Stimulated activated CD8-positive, alpha-beta memory T cell treated with anti-CD3 and anti-CD28 coated beads, Interleukin-2, amount 100 ng/mL, for 1 hour (primary cell): ENCODE measurements at places on chromosomes 12 and 14.

GRCh38 chr12:69570000-69570516 is 15.2 kb upstream of the CCT2 start:
- DNase-seq, result no peak

GRCh38 chr12:75720812-75721641 is 209.6 kb upstream of the KRR1 start:
- DNase-seq, result no peak

DNA sequence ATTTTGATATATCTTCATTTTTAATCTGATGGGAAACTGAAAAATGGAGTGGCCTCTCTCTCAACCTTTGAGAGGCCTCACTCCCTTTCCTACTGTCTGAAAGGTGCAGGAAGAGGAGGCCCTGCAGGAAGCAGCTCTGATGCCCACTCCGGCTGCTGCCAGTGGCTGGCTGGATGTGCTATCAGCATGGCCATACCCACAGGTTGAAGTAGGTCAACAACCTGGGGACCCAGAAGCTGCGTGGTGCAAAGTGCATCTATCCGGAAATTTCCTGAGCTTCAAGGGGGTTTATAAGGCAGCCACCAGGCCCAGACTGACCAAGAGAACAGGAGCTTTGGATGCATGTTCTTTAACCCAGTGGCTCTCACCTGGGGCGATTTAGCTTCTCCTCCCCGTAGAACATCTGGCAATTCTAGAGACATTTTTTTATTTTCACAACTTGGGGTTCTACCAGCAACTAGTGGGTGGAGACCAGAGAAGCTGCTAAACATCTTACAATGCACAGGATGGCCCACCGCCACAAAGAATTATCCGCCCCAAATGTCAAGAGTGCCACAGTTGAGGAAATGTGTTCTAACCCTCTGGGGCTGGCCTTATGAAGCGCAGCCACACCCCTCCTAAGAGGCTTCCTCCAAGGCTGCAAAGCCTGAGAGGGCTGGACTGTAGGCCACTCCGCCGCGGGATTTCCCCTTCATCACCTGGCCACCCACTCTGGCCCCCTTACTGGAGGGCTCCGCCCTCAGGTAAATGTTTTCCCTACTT is 8.2 kb upstream of the BATF start:
- DNase-seq, result no peak

DNA sequence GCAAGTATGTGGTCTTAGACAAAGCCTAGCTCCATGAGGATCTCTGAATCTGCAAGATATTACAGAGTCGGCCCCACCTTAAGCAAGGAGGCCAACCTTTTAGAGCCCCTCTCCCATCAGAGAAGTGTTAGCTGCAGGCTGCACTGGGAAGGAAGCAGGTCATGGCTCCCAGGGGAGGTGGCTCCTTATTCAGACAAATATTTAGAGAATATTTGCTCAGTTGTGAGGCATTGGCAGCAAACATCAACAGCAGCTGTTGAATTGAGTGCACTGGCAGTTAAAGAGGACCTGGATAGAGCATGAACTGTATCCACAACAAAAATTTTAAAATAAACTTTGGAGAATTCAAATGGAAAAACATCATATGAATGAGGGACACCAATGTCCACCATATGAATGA is 44.7 kb downstream of the FSCB start:
- DNase-seq, result no peak

DNA sequence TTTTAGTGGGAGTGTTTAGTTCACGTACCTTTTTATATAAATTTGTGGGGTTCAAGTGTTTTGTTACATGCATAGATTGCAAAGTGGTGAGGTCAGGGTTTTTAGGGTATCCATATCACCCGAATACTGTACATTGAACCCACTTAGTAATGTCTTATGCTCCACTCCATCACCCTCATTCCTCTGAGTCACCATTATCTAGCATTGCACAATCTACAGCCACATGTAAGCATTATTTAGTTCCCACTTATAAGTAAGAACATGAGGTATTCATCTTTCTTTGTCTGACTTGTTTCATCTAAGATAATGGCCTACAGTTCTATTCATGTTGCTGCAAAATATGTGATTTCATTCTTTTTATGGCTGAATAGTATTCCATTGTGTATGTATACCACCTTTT is 583.7 kb upstream of the LRFN5 start:
- DNase-seq, result no peak

DNA sequence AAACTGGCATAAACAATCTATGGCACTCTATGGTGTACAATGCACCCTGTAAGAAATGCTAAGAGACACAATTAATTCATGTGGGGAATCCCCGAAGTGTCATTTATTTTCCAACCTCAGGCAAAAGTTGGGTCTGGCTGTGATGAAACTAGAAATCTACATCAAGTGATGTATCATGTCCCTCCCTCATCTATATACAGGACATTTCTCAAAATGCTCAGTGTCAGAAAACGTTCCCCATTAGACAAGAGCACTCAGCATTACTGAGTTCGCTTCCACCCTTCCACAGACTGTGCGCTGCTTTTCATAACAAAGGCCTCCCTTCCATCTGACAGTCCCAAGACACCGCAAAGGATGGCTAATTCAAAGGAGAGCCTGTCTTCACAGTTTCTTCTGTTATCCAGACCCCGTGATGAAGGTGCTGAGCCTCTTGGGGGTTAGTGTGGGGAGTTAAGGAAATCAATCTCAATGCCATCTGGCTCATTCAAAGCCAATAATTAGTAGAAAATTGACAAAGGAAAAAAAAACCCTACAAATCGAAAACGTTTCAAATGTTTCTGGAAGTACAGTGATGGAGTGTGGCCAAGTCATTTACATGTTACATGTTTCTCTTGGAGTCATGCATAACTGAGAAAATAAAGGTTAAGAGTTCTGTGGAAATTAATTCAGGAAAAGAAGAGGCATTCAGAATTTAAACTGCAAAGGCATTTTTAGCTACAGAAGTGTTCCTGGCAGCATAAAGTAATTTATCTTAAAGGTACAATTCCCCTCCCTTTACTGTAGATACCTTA is 7.5 kb downstream of the CCDC88C start:
- DNase-seq, result no peak

- DNase-seq, result no peak
These were observed 32.4 kb downstream of the DENND5B start for GRCh38 chr12:31558521-31558920.

DNA sequence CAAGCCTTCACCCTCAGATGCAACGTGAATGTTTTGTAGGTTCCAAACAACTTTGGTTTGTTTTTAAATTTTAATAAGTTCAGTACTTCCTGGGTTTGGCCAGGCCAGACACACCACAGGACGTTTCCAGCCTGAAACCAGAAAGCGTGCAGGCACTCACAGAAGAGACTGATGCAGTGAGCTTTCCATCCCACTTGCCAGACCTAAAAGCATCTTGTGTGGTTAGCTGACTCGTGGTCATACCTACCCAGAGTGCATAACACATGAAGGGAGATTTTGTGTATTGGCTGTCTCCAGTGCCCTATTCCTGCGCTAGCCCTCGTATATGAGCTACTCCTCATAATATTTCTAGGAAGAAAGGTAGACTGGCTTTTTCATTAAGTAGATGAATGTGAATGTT is 297.3 kb upstream of the FAR2 start:
- DNase-seq, result no peak

DNA sequence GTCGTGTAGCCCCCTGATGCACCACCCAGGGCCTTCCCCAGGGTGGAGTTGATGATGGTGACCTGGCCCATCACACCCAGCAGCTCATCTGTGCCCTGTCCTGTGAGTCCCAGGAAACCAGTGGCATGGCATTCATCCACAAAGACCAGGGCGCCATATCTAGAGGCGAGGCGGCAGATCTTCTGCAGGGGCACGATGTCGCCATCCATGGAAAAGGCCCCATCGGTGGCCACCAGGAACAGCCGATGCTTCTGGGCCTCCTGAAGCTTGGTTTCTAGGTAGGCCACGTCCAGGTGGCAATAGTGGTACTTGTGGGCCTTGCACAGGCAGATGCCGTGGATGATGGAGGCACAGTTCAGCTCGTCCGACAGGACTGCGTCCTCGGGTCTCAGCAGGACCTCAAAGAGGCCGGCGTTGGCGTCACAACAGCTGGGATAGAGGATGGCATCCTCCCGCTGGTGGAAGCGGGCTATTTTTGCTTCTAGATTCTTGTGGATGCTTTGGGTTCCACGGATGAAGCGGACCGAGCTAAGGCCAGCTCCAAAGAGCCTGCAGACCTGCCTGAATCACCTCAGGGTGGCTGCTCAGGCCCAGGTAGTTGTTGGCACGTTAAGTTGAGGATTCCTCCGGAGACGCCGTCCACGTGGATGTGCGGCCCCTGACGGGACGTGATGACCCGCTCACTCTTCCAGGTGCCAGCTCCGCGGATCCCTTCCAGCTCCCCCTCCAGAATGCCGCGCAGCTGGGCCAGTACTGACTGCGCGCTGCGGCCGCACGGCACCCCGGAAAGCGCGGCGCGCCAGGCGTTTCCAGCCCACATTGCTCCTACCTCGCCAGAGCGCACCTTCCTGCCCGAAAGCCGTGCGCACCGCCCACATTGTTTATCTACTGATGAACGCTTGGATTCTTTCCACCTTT is 47.0 kb downstream of the WDR89 start:
- no peak for DNase-seq

GRCh38 chr12:106296179-106296877 is 6.2 kb upstream of the TCP11L2 start:
- DNase-seq, result no peak

- DNase-seq, result no peak
These were observed 367.4 kb downstream of the BTG1 start for GRCh38 chr12:91778091-91778832.

DNA sequence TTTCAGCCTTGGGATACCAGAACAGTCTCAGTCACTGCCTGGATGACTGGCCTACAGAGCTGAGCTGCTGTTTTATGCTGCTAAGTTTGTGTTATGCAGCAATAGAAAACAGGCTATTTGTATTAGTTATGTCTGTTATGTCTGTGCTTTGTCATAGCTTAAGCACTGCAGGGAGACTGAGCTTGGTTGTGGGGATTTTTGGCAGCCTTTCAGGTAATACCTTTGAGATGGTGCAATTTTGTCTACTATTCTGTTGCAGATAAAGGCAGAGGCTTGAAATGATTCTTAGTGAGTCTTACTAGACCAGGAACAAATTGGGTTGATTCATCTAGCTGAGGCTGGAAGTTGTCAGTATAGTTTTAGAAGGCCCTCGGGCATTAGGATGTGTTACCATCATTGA is 201.3 kb upstream of the RBM19 start:
- DNase-seq, result no peak

GRCh38 chr14:21414137-21414631 is 30.4 kb upstream of the SUPT16H start:
- DNase-seq, result no peak

- DNase-seq, result no peak
These were observed 23.2 kb upstream of the SERPINA12 start for GRCh38 chr14:94532447-94532846.

DNA sequence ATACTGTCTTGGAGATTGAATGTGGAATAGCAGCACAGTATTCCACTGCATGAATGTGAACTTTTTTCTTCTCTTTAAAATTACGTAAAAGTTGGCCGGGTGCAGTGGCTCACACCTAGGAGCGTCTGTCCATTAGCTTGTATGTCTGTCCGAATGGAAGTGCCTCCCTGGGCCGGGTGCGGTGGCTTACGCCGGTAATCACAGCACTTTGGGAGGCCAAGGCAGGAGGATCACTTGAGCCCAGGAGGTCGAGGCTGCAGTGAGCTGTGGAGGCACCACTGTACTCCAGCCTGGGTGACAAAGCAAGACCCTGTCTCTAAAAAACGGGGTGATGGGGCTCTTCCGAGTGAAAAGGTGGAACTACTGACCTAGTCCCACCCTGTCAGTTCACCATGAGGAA is 22.6 kb upstream of the VSX2 start:
- DNase-seq, result no peak

- DNase-seq, result peak; percentile 24
These were observed at the start of gene NCOR2 for GRCh38 chr12:124566997-124567672. TSS of gene NCOR2 (minus strand) at chr12:124567612. CDS start at chr12:124495251, 72,361 bp downstream.

GRCh38 chr14:104544362-104544961 is 35.1 kb upstream of the C14orf180 start:
- DNase-seq, result no peak

- no peak for DNase-seq
These were observed 75.4 kb downstream of the ETV6 start for GRCh38 chr12:11724888-11725311.

DNA sequence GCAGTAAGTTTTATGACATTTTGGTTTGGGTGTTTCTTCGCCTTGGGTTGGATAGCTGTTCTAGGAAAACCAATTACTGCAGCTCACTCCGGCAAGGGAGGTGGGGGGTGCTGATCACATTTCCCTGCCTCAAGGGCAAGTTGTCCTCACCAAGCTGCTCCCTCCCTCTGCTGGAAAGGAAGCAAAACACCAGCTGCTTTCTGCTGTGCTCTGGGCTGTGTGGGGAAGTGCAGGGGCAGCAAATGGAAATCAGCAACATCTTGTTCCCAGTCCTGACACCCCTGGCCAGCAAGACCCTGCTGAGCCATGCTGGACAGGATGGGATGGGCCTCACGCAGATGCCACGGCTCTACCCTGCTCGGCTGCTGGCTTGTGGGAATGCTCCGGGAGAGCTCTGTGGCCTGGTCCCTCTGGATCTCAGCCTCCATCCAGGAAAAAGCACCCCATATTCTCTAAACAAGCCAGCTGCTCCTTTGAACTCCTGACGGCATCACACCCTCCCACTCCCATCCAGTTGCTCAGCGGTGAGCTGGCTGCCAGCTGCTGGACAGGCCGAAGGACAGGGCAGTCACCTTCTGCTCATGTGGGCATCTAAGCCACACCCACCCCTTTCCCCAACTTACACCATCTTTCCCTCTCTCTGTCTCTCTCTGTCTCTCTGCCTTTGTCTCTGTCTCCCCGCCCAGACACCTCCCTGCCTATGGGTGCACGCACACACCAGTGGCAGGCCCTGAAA is 52.4 kb upstream of the EIF5 start:
- no peak for DNase-seq

DNA sequence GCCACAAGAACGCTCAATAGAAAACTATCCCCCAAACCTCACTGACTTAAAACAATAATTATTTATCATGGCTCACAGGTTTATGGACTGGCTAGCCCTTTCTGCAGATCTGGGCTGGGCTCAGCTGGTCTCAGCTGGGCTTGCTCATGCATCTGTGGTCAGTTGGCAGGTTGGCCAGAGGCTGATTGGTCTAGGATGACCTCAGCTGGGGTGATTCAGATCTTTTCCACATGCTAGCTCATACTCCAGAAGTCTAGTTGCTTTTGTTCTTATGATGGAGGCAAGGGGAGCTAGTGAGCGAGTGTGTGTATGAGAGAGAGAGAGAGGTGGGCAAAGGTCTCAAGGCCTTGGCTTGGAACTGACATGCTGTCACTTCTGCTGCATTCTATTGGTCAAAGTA is 181.2 kb upstream of the NRXN3 start:
- no peak for DNase-seq
